ENCODE measurements at places on chromosomes 7 and 10. TPM values are rescaled to one million over a fixed set of nuclear protein-coding genes. Genes with fewer than 3 reads are reported as not detected.

Gene GNGT1
- polyA plus RNA-seq = not detected

Gene PARD3
- polyA plus RNA-seq = 58.0 TPM

Gene OR13A1
- not detected for polyA plus RNA-seq

Gene DHX32
- 46.7 TPM for polyA plus RNA-seq

- no peak for DNase-seq
Measured at GRCh38 chr7:136878878-136879277, 10.4 kb downstream of the CHRM2 start.

- DNase-seq = no peak
Measured at GRCh38 chr10:113941140-113941539, 86.7 kb downstream of the NHLRC2 start.

- no peak for DNase-seq
Measured at GRCh38 chr7:131124867-131125266, 202.8 kb upstream of the MKLN1 start.

DNA sequence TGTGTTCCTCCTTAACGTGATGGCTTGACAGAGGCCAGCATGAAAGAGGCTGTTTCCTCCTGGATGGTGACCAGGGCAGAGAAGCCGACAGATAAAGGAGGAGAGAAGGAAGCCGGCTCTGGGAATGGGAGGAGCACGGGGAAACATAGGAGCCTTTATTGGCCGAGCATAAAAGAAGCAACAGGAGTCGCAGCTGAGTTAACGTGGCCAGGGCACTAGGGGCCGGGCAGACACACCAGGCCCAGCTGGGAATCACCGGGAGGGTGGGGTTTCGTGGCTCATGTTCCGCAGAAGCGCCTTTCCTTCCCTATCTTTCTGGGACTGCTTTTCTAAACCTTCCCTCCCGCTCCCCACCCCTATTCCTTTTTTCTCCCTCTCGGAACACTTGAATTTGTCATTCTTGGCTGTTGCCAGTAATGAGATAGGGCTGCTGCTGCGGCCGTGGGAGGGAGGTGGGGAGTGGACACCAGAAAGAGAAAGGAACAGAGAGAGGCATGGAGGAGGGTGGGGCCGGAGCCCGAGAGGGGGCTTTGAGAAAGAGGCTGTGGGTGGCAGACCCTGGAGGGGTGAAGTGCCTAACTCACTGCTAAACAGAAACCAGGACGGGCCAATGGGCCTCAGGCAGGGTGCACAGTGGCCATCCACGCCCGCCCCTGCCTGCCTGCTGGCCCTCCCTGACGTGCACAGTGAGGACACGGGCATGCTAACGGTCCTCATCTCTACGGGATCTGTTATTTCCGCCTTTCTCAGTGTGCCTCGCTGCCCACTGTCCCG lies 65.2 kb downstream of the COL13A1 start:
- DNase-seq = no peak

DNA sequence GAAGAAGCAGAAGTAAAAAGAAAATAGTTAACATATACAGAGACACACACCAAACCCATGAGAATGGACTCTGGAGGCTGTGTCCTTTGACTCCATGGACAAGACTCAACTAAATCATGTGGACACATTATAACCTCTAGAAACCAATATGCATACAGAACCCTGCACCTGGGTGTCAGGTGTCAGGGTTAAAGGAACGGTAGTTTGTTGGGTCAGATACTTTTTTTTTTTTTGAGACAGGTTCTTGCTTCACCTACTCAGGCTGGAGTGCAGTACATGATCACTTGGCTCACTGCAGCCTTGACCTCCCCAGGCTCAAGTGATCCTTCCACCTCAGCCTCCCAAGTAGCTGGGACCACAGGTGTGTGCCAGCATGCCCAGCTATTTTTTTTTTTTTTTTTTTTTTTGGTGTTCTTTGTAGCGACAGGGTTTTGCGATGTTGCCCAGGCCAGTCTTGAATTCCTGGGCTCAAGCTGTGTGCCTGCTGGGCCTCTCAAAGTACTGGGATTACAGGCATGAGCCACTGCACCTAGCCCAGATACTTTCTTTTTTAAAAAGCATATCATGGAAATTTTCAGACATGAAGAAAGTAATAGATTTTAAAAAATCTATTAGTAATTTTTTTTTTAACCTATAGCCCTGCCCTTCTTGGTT lies 31.3 kb downstream of the GALNT11 start:
- no peak for DNase-seq

- DNase-seq = no peak
Measured at GRCh38 chr10:19048891-19049290, 290 bp downstream of the MALRD1 start.

GRCh38 chr7:27101957-27102580 lies 414 bp downstream of the HOXA2 start:
- DNase-seq = no peak

All from keratinocyte (primary cell).